ENCODE measurements at places on chromosomes 13 and 19.
A peak's percentile ranks its signal among the peaks of the same experiment; 100 is the strongest.

DNA sequence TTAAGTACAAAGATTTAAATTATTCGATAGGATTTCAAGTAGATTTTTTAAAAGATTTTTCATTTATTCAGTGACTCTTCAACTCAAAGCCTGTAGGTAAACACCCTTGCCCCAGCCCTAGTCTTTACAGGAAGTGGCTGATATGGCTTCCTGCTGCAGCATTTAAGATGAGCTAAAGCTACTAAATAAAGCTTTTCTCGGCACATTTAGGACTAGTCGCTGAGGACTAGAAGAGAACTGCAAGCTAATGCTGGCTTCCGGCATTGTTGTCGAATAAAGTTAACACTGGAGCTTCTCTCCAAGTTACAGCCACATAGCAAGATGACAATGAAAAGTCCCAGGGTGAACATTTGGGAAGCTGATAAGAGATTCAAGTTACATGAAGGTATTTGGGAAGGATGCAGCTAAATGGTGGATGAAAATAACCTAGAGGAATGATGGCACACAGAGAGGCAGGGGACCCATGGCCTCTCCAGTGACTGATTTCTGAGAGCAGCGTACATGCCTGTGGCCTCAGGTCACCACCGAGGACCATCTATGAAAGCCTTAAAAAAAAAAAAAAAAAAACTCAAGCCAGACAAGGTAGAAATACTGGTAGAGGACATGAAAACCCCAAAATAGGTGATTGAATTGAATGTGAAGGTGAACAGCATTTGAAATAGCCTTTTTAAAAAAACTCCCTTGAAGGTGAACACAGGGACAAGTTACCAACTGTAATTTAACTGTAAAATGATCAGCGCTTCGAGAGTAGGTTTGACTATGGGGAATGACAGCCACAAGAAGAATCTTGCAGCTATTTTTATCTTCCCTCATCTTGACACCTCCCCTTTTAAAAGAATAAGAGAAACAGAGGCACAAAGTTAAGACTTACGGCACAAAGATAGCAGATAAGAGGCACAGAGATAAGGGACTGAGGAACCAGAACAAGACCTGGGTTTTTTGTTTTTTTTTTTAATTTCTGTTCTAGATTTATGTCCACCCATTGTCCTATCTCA is 155.4 kb downstream of the DCT start:
- DNase-seq: no peak

DNA sequence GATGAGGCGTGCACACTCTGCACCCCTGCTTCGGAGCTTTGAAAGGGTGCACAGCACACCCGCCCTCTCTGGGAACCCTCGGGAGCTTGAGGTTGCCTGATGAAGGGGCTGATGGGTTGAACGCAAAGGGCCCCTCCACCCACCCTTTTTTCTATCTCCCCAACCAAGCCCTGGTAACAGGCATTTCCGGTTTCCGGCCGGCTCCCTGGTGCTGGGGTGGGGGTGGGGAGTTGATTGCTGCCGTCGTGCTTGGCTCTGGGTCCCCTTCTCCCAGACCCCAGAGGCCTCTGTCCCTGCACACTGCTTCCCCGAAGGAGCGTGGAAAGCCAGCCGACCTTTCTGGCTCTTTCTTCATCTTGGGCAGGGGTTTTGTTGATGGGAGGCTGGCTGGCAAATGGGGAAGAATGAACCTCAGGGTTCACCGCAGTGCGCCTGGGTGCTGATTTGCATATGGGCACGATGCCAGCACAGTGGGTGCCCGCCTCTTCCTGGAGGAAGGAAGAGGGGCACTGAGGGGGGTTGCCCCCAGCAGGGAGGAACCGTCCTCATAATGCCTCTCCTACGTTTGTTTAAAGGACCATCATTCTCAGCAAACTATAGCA is 29.1 kb downstream of the VAV1 start:
- peak; percentile 73 for DNase-seq

DNA sequence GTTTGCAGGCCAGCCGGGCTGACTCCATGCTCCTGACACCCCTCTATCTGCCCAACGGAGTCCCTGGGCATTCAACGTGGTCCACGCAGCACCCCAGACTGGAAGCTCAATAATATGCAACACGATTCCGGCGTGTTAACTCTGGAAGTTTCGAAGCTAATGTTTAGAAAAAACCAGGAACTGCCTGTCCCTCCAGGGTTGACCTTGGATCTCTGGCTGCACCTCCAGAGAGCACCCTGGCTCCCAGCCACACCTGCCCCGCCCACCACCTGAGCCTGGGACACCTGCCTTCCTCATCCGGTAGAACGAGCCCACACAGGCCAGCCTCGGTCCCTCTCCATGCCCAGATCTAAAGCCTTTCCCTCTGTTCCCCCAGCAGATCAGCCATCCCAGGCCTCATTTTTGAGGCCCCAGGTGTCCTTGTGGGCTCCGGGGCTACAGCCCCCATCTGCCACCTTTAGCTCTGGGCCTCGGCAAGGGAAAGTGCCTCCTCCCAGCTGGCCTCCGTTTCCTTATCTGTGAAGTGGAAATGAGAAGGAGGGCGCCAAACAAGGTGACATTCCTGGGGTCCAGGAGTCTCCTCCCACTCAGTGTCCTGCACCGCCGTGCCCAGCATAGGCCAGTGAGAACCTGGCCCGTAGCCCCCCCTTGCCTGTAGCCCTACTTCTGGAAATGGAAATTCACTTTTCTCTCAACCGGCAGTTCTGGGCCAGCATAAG is 38.7 kb downstream of the KLF2 start:
- DNase-seq: no peak

- peak; percentile 55 for DNase-seq
Measured at GRCh38 chr19:10419646-10420443, 493 bp upstream of the PDE4A start.

DNA sequence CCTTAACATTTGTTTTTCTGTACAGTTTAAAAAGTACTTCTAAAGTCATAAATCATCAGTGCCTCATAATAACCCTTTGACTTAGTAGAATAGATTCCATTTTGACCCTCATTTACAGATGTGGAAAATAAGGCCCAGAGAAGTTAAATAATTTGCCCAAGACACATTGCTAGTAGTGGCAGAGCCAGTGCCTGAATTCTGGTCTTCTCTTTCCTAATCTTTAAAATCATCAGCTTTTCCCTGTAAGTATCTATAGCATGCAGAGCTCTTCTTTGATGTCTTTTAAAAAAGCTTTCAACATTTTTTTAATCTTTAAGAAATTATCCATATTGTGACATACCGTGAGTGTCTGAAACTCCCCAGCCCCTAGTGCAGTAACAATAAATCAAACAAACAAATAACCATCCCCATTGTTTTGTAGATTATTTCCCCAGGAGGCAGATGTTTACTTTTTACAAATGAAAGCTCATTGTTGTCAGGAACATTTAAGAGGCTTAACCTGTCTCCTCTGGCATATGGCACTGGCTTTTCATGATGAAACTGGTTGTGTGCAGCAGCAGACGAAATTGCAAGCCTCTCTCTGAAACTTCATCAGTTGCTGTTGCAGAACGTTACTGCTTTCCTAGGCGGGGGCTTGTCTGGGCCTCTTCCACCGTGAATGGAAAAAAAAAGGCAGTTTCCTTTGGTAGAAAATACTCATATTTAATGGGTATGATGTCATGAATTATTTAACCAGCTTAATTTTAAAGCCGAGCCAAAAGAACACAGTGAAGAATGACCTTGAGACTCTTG is 31.7 kb upstream of the PCDH8 start:
- no peak for DNase-seq

- DNase-seq: no peak
Measured at GRCh38 chr19:38384209-38385027, 3.4 kb downstream of the GGN start.

DNA sequence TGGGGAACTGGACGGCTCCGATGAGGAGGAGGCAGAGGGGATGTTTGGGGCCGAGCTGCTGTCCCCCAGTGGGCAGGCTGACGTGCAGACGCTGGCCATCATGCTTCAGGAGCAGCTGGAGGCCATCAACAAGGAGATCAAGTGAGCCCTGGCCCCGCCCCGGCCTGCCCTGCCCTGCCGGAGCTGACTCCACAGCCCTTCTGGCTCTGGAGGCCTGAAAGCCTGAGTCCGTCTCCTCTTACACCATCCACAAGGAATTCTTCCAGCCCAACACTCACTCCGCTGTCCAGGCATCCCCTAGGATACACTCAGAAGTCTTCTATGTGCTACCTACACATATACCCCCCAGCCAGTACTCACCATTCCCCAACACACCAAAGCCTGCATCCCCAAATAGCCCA is 17.4 kb downstream of the PPFIA3 start:
- no peak for DNase-seq

- DNase-seq: no peak
Measured at GRCh38 chr13:29575098-29575497, 20.4 kb downstream of the SLC7A1 start.

DNA sequence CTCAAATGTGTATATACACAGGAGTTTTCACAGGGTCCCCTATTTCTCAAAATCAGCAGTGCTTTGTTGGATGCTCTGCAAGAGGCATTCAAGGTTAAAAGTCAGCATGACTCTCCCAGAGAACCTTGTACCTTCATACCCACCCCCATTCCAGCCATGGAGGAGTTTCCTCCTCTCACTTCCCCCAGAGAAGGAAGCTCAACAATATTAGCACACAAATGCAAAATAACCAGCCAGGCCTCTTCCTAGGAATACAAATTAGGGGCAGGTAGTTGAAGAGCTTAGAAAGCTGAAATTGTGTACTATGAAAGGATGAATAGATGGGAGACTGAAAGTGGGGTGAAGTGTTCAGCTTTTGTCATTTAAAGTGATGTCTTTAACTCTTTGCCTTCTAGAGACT is 43.8 kb downstream of the SPRY2 start:
- no peak for DNase-seq

DNA sequence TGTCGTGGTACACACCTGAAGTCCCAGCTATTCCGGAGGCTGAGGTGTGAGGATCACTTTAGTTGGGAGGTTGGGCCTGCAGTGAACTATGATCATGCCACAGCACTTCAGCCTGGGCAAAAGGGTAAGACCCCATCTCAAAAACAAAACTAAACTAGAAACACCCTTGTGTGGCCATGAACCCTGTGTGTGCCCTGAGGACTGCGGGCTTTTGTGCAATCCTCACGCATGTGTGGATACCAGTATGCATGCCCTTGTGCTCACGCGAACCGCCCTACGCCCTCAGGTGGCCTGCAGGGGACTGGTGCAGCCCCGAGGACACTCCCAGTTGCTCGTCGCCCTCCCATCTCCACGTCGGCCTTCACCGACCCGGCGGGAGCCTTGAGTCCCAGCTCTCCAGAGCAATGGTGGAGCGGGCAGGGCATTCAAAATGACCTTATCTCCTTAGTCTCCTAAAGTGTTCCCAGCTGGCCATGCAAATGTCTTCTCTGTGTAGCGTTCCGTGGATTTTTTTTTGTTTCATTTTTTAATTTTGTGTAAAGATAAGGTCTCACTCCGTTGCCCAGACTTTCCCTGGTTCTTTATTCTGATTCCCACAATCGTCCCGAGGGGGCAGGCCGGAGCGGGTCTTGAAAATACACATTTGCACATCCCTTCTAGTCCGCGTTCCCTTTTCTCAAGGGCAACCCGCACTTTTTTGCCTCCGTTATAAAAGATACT is 868 bp upstream of the EGLN2 start:
- peak; percentile 84 for DNase-seq

DNA sequence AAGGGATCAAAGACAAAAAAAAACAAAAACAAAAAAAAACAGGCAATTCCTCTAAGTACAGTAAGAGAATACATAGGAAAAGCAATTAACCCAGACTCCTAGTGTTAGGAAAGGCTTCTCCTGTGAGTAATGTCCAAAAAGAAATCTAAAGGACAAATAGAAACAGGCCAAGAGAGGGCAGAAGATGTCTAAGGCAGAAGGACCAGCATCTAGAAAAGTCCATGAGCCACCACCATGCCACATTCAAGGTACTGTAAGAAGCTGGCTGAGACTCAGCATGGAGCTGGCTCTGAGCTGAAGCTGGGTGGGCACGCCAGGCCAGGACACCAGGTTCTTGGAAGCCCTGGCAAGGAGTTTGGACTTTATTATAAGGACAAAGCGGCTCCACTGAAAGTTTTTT is 118.1 kb upstream of the FRY start:
- DNase-seq: no peak

GRCh38 chr19:10603873-10604459 is 16.9 kb upstream of the AP1M2 start:
- DNase-seq: no peak

GRCh38 chr13:40515702-40516101 is 150.7 kb downstream of the FOXO1 start:
- DNase-seq: no peak

- DNase-seq: no peak
Measured at GRCh38 chr19:1856698-1857603, 6.4 kb downstream of the KLF16 start.

GRCh38 chr19:10478903-10479384 is 24.2 kb downstream of the KEAP1 start:
- DNase-seq: no peak

GRCh38 chr13:32164622-32165268 is 133.2 kb downstream of the FRY start:
- peak; percentile 67 for DNase-seq

DNA sequence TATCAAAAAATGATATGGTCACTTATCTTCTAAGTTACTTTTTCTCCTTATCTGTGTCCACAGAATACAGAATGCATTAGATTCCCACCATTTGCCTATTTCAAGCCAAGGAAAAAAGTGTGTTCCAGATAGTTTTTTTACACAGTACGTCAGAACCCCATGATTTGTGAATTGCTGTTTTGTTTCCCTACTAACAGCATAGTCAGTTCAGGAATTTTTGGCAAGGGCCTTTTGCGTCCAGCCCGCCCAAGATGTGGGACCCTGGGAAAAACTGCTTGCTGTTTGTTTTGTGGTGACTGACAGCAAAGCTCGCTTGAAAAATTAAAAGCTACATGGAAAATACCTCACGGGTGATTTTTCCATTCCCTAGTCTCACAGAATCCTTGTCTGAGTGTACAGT is 20.4 kb upstream of the FAM216B start:
- no peak for DNase-seq

DNA sequence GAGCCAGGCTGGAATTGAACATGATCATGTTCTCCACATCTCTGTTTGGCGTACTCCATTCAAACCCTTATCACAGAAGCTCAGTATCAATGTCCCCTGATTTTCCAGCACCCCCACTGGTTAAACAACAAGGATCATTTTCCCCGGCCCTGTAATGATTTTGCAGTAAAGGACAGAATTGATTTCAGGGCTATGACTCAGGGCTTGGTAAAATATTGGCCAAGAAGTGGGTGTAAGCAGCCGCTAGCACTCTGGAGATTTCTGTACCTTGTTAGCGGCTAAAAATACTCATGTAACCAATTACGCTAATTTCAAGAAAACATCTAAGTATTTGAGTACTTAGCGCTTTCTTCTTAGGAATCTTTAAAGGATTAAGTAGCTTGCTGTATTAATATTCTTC is 69.5 kb upstream of the FNDC3A start:
- no peak for DNase-seq

DNA sequence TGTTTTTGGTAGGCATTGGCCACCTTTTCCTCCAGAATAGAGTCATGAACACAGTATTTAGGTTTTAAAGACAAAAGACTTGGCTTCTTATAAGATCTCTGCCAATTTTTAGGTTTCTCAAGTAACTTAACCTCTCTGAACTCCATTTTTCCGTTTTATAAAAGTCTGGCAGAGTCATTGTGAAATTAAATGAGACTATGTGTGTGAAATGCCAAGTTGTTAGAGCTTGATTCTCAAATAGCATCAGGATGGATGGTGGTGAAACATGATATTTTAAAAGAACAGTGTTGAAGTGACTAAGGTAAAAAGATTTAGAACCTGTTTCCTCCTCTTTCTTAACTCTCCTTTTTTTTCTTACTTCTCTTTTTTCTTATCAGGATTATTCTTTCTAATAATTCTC is 617.7 kb upstream of the SLITRK1 start:
- no peak for DNase-seq

GRCh38 chr13:19324325-19324724 is 142.7 kb upstream of the TUBA3C start:
- DNase-seq: no peak
